ENCODE measurements at places on chromosomes 3 and 15.

- no peak for DNase-seq
These were observed 60.9 kb downstream of the SLC9C1 start for GRCh38 chr3:112233083-112233482.

DNA sequence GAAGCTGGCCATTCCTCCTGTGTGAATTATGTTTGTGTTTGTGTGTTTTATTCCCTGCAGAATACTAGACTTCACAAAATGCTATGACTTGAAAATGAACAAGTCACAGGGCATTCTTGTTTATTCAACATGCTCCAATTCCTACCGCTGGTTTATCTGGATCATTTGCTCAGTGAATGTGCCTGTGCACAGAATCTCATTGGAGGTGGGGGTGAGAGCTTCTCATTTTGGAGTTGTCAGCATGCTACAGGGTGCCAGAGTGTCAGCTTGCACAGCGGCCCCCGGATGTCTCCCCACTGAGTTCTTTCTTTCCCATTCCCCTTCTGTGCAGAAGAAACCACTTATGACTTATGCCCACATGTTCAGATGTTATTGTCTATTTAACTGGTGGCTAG is 428.7 kb downstream of the ROBO2 start:
- no peak for DNase-seq

DNA sequence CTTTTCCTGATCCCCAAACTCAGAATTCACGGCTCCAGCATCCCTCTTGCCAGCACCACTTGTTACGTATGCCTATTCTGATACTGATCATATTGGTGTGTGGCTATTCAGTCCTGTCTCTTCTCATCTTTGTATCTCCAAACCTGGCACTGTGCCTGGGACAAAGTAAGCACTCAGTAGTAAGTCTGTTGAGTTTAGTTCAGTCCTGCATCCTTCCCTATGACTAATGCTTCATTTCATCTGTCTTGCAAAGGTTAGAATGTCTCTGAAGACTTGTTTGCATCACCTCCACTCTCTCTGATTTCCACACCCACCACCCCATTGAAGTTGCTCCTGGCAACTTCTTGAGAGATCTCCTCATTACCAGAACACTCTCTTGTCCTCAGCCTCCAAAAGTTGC is 80.3 kb downstream of the HMG20A start:
- DNase-seq, result no peak

- DNase-seq, result no peak
These were observed 21.4 kb upstream of the MYZAP start for GRCh38 chr15:57570340-57570739.

GRCh38 chr15:100766243-100767000 is 113.2 kb upstream of the ALDH1A3 start:
- no peak for DNase-seq

GRCh38 chr3:133396906-133397305 is 3.0 kb upstream of the BFSP2 start:
- DNase-seq, result no peak

DNA sequence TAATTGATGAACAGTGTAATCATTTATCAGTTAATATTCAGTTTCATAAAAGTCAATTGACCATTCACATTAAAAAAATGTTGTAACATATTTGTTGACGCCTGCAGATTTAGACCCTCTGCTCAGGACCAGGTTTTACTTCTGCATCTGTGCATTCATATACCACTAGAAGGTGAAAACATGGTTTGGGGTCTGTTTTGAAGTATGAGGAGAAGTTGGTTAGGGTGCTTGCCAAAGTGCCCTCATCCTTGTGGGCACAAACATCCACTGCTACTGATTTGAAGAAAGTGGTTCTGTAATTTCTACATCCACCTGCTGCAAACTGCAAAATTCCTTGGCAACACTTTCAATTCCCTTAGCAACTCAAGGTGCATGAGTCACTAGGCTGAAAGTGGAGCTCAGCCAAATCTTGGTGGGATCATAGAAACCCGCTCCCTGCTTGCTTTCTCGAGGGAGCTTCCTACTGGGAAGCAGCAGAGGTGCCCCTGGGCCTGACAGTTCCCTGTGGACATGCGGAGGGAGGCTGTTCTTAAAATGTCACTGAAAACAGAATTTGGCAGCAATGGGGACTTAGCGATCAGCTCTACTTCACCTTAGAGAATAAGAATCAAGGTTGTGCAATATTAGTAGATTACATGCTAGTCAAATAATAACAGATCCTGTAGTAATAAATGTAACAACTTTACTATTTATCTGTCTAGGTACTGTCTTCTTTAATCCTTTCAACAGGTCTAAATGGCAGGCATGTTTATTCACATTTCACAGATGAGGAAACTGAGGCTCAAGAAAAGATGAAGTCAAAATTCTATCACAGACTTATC is 301.0 kb upstream of the TBL1XR1 start:
- no peak for DNase-seq

GRCh38 chr3:188315553-188315952 is 161.6 kb downstream of the LPP start:
- no peak for DNase-seq

DNA sequence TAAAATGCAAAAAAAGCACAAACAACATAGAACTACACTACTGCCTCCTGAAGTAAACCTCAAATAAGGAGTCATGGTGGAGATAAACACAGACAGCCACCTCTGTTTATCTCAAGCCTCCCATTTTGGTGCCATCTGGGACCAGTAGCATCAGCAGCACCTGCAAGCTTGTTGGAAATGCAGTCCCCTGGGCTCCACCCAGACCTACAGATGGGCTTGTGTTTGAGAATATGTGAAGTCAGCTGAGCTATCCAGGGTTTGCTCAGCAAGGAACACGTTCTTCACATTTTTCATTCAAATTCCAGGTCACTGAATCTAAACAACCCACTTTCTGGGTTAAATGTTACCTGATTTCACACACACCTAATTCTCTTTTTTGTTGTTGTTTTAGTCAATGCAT is 45.5 kb downstream of the RASGRF1 start:
- DNase-seq, result no peak

DNA sequence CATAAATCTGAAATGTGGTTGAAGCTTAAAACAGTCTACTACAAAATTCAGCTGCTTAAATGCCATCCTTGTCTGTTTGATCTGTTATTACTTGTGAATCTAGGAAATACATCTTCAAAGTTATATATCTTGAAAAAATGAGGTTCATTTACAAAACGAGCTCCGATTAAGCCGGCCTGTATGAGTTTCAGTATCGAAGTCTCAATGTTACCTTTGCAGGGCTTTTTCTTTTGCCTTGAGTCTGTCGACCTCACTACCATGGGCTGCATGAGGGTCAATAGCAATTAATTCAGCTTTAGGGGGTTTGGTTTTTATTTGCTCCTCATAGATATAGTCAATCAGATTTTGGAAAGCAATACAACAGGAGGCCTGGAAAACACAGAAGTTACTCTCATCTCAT is 23.2 kb downstream of the ERICH6 start:
- DNase-seq, result no peak

GRCh38 chr3:45167011-45167911 is 21.1 kb upstream of the CDCP1 start:
- peak; percentile 59 for DNase-seq

All from activated T-helper 1 cell treated with anti-CD3 and anti-CD28 coated beads, Interleukin-2, amount 50 U/mL, for 16 hours (primary cell).